ENCODE measurements at places on chromosomes 11 and 22.

DNA sequence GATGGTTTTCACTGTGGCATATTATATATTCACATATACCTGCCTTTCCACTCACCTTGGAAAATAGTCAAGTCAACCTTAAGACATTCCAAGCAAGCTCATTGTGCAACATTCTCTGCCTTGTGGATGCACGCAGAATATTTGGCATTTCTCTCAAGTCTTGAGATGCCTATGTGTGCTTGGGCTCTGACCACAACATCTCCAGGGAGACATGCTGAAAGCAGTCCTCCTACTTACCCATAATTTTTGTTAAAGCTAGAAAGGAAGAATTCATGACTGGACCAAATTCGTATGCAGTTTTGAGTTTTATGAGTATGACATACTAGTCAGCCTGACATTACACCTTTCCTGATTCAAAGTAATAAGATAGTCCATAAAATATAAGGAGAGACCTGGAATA lies 684.0 kb downstream of the OPCML start:
- H3K4me1 ChIP-seq = no peaks in the 10 kb centered on the region
- no peaks in the 10 kb centered on the region for H3K36me3 ChIP-seq
- H3K27ac ChIP-seq = no peak overlapping the region
- no peak for DNase-seq

DNA sequence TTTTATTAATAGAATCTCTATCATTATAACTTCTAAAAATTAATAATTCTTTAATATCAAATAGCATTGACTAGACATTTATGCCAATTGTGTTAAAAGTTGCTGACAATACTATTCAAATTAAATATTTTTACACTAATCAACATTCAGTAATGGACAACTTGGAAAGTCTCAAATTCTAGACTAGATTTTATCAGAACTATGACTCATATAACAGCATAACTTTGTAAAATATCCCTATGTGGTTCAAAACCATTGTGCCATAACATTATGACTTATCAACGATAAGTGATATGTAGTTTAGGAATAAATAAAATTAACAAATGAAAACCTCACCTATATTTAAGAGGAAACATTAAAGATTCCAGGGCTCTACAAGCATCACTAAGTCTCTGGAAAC lies 291.8 kb downstream of the SBF2 start:
- H3K36me3 ChIP-seq = no peaks in the 10 kb centered on the region
- H3K27me3 ChIP-seq = no peaks in the 10 kb centered on the region
- no peak for DNase-seq
- no peak overlapping the region for H3K4me3 ChIP-seq
- no peak overlapping the region for H3K27ac ChIP-seq

DNA sequence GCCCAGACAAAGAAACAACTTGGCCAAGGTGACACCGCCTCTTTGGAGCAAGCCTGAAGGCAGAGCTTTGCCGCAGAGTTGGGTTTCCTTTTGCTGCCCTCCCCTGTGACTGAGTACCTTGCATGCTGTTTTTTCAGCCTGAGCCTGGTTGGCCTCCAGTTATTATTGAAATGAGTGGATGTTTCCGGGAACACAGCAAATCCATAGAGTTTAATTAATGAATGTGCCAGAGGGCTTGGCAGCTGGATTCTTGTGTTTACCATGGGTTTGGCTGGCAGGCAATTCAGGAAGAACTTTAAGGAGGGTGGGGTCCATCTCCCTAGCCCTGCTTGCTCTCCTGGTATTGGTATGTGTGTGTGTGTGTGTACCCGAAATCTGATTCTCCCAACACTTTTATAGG lies 65.6 kb upstream of the CRYBB3 start:
- H3K4me3 ChIP-seq = no peak overlapping the region
- no peaks in the 10 kb centered on the region for H3K27me3 ChIP-seq
- no peaks in the 10 kb centered on the region for H3K36me3 ChIP-seq

GRCh38 chr11:117827521-117828511 lies 3.3 kb upstream of the FXYD2 start:
- H3K4me3 ChIP-seq = no peak overlapping the region
- H3K27ac ChIP-seq = no peak overlapping the region
- H3K36me3 ChIP-seq = no peaks in the 10 kb centered on the region
- no peak for DNase-seq

- H3K4me1 ChIP-seq = no peaks in the 10 kb centered on the region
- no peaks in the 10 kb centered on the region for H3K27me3 ChIP-seq
- H3K36me3 ChIP-seq = no peaks in the 10 kb centered on the region
- DNase-seq = no peak
These were observed 573.6 kb downstream of the INSC start for GRCh38 chr11:15688351-15688792.

DNA sequence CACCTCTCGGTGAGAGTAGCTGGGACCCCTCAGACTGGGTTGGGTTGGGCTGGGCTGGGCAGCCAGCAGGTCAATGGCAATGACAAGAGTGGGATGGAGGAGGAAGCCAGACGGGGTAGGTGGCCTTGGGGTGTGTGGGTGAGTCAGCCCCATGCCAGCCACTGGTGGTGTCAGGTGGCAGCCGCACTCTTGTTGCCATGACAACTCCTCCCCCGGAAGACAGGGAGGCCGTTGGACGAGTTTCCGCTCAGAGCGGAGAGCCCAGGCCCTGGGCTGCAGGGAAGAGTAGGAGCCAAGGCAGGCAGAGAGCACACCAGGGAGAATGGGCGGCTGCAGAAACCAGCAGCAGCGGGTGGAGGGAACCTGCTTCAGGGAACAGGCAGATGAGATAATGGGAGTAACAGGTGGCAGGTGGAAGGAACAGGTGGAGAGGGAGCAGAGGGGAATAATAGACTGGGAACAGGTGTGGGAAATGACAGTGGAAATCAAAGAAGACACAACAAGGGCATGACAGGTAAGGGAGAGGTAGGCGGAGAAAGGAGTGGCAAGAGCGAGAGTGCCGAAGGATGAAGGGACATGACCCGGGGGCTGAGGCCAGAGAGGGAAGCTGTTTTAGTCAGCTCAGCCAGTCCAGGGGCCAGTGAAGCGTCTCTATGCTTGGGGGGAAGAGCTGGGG lies 8.7 kb downstream of the SPTBN2 start:
- no peaks in the 10 kb centered on the region for H3K36me3 ChIP-seq
- H3K27ac ChIP-seq = no peak overlapping the region
- H3K4me1 ChIP-seq = peaks cover 7% of the 10 kb centered on the region
- no peak overlapping the region for H3K4me3 ChIP-seq
- peak; percentile 33 for DNase-seq

Data from CD4-positive, alpha-beta T cell (primary cell).